ENCODE measurements at places on chromosomes 4 and X.

- no peak for DNase-seq
Measured at GRCh38 chrX:109959356-109959871, 43.5 kb upstream of the TMEM164 start.

DNA sequence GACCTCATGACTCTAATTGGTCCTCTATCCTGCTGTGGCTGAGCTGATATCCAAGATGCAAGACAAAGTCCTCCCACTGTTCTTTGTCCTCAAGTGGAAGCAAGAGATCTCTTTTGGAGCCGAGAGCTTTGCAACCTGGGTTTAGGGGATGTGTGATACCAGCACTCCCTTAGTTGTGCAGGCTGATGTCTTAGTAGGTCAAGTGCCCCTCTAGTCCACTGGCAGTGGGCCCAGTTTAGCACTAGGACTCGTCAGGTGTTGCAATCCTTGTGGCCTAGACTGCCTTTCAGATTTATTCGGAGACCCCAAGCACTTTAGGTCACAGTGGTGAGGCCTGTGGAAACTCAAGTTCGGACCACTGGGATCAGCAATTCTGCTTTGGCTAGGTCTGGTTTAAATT is 64.0 kb downstream of the GPRASP3 start:
- no peak for DNase-seq

DNA sequence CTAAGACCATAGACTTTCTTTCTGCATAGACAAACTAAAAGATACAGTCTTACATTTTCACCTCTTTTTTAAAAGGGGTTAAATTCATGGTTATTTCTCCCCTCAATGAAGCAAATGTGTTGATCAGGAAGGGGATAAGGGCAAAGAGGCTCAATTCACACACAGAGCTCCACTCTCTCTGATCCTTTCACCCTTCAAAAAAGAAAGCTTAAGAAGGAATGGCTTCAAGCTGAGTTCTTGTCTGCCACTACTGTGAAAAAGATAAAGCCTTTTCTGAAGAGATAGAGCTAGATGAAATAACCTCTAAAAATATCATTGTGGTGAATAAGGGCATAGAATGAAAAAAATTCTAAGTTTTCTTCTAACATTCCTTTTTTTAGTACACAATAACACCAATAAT is 28.3 kb downstream of the SEPSECS start:
- no peak for DNase-seq

GRCh38 chr4:40462326-40462725 is 127.2 kb downstream of the CHRNA9 start:
- no peak for DNase-seq

DNA sequence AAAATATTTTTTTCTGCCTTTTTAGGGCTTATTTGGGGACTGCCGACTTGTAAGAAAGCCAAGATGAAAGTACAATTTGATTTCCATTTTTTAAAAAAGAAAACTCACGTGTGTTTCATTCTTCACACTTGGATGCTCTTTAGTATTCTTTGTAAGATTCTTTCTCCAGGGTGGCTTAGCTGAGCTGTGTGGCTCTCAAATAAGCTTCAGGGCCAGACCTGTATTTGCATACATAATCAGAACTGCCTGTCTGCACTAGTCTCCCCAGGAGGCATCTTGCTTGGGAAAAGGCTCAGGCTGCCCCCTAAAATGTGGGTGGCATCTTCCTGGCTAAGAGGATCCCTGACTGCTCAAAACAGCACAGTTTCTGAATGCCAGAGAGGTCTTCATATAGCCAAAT is 498.4 kb downstream of the MID1IP1 start:
- DNase-seq = no peak

DNA sequence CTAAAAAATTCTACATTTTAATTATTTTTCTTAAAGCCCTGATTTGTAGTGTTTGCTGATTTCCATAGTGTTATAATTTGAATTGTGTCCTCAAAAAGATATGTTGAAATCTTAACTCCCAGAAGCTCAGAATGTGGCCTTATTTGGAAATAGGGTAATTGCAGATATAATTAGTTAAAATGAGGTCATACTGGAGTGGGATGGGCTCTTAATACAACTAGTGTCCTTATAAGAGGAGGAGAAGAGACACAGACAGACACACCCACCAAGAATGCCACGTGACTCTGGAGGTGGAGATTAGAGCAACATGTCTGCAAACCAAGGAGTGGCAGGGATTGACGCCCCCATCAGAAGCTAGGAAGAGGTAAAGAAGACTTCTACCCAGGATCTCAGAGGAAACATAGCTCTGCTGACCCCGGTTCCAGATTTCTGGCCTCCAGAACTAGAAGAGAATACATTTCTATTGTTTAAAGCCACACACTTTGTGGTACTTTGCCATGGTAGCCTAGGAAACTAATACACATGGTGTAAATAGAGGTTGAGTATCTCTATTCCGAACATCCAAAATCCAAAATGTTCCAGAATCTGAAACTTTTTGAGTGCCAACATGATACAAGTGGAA is 70.5 kb upstream of the IRF2 start:
- no peak for DNase-seq

DNA sequence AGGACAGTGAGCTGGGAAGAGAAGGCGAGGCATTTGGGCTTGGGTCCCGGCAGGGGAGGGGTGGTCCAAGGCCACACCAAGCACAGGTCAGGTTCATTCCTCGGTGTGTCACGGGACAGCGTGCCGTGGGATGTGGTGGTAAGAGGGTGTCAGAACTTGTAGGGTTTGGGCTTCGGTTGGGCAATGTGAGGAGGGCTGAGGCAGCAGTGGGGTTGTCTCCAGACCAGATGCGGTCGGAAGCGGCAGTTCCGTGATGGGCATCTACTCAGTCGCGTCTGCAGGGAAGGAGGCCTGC is 22.1 kb downstream of the ADRA2C start:
- DNase-seq = no peak

- DNase-seq = no peak
Measured at GRCh38 chrX:152601848-152602616, 35.7 kb upstream of the GABRQ start.

GRCh38 chrX:103571121-103571520 is 14.2 kb upstream of the TCEAL4 start:
- DNase-seq = no peak

- no peak for DNase-seq
Measured at GRCh38 chrX:117196481-117196880, 733.7 kb upstream of the CT83 start.

DNA sequence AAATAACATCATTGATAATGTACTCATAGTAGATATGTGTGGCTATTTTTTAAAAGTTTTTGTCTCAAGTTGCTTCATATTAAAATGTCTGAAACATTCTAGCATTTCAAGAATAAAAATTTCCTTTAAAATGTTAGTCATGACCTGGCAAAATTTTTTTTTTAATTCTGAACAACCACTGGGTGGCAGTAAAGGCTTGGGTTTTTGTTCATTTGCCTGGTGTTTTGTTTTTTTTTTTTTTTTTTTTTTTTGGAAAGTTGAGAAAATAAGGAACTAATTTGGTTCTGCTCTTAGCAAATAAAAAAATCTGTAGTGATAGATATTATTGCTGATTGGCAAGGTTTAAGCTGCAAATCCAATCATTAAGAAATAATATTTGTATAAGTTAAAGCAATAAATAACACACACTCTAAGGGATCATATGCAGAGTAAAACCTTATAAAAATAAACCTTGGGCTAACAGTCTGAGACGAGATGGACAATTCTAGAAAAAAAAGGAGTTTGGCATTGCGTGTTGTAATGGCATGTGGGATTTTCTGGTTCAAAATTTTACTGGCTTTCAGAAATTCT is 81.4 kb downstream of the CEP44 start:
- DNase-seq = no peak

GRCh38 chr4:172819353-172819752 is 349.3 kb upstream of the GALNT7 start:
- no peak for DNase-seq

DNA sequence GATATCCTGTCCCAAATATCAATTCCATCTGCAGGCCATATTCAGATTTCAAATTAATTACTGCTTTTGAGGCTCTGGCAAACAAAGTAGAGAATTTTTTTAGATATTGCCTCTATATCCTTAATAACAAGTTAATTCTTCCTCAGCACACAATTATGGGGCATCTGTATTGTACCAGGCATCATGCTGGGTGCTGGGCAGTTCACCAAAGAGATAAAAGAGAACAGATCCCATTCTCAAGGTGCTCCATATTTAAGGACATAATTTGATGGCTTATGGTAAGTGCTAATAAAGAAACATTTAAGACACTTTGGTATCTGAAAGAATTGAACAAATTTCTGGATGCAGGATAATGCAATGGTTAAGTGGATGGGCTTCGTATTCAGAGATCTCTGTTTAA is 65.8 kb downstream of the SPCS3 start:
- no peak for DNase-seq

GRCh38 chr4:10640561-10641201 is 43.9 kb downstream of the CLNK start:
- no peak for DNase-seq

GRCh38 chrX:123961268-123962005 is at the start of gene STAG2:
STAG2 (plus strand) TSS chrX:123961706; CDS start chrX:124022628, 60,922 bp downstream.
- DNase-seq = peak; percentile 27

DNA sequence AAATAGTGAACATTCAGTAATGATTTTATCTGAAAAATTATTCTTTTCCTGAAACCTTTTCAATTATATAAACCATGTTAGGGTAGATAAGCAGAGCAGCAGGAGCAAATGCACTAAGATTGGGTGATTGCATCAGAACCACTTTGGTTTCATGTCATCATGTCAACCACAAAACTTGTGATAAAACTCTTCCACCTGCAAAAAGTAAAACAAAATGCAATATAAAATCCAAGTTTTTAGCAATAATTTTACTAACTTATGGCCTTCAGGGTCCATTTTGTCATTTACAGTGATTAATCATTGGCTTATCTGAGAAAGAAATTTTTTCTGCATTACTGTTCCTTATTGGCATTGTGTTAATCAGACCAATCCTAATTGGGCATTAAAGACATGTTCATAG is 42.4 kb downstream of the NHS start:
- DNase-seq = no peak

DNA sequence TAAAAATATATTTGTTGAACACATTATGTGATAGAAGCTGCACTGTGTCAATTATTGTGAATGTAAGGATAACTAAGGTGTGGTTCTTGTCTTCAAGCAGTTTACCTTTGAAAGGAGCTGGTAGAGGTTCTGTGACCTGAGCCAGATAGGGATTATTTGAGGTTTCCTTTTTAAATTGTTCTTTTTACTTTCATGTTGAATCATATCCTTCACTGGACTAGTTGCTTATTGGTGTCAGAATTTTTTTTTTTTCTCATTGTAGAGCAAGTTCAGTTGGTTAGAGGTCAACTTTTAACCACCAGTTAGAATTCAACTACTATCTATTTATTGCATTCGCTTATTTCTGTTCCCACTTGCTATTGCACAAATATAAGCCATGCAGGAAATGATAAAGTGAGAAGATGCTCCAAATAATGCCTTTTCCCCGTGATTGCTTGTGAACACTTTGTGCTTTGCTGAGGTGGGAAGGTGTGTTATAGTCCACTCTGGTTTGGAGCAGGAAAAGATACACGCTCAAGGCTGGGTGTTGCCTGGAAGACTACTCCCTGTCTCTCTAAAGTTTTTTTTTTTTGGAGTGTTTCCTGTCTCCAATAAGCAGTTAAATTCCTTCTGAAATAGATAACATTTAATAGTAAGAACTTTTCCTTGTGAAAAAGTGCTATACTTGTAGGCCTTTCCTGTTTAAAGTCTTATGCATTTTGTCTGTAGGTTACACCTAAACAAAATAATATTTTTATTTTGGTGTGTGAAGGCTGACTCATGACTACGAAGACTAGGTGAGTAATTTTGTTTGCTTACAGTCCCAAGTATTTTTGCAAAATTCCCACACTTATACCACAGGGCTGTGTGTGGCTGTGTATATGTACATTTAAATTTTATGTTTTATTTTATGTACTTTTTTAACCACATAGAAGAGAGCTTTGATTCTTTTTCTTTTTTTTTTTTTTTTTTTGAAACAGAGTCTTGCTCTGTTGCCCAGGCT is 83.8 kb upstream of the LCORL start:
- no peak for DNase-seq

DNA sequence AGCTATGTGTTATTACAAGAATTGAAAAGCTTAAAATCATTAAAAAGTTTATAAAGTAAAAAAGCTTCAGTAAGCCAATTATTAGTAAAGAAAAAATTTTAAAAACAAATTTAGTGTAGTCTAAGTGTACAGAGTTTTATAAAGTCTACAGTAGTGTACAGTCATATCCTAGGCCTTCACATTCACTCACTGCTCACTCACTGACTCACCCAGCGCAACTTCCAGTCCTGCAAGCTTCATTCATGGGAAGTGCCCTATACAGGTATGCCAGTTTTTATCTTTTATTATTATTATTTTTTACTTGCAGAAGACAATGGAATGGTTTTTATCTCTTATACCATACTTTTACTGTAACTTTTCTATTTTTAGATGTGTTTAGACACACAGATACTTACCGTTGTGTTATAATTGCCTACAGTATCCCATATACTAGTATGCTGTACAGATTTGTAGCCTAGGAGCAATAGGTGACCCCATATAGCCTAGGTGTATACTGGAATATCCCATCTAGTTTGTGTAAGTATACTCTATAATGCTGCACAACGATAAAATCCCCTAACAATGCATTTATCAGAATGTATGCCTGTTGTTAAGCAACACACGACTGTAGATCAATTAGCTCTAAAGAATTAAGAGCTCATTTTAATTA is 230.7 kb downstream of the DCLK2 start:
- no peak for DNase-seq

DNA sequence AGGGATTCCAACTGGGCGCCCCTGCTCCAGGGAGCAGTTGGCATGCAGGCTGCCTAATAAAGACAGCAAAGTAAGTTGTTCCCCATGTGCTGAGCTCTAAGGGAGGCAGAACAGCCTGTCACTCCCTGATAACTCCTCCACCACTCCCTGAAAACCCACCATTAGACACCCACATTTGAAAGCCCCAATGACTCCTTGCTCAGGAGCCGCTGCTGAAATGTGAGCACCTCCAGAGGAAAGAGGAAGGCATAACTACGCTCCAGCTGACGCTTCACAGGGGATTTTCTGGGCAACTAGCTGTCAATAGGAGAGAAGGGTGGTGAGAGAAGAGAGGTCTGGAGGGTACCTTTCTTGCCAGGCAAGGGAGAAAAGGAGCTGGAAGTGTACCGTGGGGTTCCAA is 62.5 kb downstream of the NPY1R start:
- DNase-seq = no peak

Measured in stimulated activated CD4-positive, alpha-beta T cell treated with anti-CD3 and anti-CD28 coated beads, TNF-alpha, amount 100 ng/mL, for 24 hours (primary cell).